ENCODE measurements at places on chromosomes 5 and 9.

DNA sequence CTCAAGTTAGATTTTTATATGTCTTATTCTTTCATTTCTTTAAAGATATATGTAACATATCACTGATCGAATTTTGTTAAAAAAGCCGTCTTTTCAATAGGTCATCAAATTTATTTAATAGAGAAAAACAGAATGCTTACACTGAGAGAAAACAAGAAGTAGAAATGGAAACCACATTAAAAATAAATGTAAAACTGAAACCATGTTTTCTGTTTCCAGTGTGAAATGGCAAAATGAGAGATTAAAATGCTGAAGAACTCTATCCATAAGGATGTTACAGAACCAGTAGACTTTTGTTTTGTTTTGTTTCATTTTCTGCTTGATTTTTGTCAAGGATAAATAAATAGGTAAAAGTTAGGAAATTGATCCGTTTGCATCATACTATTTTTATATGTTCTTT lies 210.1 kb downstream of the PRDM9 start:
- DNase-seq: no peak

DNA sequence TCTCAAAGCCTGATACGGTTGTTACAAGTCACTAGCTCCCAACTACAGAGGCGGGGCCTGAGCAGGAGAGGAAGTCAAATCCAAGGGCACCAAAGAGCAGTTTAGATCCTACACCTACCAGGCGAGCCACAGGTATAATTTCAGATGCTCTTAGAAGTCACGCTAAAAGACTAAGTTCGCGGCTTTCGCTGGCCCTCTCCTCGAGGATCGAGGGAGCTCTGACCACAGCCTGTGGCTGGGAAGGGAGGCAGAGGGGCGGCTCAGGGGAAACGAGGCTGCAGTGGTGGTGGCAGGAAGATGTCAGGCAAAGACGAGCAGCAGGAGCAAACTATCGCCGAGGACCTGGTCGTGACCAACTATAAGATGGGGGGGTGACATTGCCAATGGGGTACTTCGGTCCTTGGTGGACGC lies 48.6 kb downstream of the SEMA4D start:
- no peak for DNase-seq

DNA sequence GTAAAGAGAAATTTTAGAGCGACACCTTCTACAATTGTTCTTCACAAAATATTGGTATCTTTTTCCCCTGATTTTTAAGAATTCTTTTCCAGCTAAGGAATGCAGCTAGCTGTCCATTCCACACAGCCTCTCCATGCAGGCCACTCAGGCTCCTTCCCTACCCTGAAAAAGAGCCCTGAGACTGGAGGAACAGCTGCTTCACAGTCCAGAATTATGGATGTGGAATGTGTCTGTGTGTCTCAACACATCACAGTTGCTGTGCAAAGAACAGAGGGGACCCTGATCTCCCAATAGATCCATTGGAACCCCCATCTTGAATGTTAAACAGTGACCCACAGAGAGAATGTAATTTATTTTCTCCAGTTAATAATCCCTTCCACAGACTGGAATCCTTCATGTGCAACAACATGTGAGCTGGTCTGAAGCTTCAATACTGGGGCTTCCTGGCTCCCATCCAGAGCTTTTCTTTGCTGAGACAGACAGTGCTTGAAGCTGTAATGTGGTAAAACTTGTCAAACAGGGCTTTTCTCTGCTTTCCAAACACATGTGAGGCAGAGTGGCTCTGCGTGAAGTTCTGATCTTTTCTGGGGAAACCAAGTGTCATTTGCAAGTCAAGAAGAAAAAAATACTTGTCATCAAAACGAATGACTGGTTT lies 53.3 kb upstream of the SMC5 start:
- no peak for DNase-seq

GRCh38 chr9:79945016-79945415 lies 373.3 kb downstream of the TLE4 start:
- DNase-seq: no peak

DNA sequence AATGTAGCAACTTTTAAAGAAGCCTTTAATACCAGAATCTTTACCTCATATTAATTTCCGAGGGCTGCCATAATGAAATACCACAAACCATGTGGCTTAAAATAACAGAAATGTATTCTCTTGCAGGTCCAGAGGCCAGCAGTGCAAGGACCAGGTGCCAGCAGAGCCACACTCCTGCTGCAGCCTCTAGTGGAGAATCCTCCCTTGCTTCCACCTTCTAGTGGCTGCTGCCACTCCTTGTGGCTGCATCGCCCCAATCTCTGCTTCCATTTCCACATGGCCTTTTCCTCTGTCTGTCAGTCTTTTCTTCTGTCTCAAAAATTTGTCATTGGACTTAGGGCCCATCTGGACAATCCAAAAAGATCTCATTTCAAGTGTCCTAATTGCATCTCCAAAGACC lies 401.5 kb downstream of the EFNA5 start:
- DNase-seq: no peak

GRCh38 chr5:174222891-174223290 lies 177.4 kb downstream of the NSG2 start:
- DNase-seq: no peak
